CD4-positive, alpha-beta T cell treated with Interleukin-6 at 100 ng/mL for 8 hours (primary cell): ENCODE measurements at places on chromosomes 2 and 18.

DNA sequence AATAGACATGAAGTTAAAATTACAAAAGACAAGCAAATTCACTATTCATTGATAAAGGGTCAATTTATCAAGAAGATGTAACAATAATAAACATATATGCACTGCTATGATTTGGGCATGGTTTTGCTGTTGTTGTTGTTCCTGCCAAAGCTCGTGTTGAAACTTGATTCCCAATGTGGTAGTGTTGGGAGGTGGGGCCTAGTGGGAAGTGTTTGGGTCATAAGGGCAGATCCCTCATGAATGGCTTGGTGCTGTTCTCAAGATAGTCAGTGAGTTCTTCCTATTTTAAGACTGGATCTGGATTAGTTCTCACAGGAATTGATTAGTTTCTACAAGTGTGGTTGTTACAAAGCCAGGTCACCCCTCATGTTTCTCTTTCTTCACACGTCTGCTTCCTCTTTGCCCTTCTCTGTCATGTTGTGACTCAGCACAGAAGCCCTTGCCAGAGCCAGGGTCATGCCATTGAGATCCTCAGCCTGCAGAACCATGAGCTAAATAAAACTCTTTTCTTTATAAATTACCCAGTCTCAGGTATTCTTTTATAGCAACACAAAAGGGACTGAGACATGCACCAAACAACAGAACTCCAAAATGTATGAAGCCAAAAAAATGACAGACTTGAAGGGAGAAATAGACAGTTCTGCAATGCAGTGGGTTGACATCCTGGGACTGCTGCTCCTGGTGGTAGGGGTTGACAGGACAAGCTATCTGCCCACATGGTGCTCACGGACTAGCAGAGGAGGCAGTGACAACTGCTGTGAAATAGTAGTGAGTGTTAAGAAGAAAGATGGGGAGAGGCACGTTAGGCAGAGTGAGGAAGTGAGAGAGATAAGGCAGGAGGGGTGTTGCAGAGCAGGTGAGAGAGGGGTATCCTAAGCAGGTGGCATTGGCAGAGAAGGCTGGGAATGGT is 18.6 kb upstream of the SKA1 start:
- no peak for DNase-seq

DNA sequence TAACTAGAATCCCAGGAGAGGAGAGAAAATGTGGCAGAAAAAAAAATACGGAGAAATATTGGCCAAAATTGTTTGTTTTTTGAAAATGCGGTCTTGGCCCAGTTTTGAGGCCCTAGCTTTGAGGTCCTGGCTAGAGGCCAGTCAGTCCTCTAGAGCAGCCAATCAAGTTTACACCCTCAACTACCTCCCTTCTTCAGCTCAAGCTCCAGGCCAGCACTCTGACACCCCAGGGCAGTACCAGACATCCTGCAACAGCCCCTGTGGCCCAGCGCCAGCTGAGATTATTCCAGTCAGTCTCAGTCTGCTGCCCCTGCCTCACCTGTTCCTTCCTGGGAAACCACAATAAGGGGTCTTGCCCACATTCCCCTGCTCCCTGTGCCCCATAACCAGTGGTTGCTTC is 107.7 kb downstream of the UGGT1 start:
- DNase-seq: no peak

DNA sequence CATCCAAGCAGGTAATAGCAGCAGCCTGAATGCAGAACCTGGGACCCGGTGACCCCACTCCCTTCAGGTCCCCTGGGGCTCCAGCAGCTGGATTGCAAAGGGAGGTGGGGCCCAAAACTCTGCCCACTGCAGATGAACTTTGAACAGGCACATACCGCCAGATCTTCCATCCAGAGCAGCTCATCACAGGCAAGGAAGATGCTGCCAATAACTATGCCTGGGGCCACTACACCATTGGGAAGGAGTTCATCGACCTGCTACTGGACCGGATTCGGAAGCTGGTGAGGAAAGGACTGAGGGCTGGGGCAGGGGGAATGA is 9.2 kb upstream of the DNAJB2 start:
- DNase-seq: no peak

DNA sequence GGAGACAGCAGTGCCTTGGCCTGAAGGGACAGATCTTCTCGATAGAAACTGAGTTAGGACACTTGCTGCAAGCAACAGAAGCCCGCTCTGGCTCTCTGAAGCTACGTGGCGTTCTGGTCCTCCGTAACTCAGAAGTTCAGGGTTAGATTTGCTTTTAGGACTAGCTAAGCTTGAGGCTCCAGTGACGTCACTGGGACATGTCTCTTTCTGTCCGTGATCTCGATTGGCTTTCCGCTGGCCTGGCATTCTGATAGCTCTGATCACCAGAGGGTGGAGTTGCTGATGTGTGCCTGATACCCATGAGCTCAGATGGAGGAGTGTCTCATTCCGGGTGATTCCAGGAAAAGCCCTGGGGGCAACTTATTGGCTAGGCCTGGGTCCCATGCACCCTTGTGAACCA is 75.0 kb downstream of the GLI2 start:
- DNase-seq: no peak

DNA sequence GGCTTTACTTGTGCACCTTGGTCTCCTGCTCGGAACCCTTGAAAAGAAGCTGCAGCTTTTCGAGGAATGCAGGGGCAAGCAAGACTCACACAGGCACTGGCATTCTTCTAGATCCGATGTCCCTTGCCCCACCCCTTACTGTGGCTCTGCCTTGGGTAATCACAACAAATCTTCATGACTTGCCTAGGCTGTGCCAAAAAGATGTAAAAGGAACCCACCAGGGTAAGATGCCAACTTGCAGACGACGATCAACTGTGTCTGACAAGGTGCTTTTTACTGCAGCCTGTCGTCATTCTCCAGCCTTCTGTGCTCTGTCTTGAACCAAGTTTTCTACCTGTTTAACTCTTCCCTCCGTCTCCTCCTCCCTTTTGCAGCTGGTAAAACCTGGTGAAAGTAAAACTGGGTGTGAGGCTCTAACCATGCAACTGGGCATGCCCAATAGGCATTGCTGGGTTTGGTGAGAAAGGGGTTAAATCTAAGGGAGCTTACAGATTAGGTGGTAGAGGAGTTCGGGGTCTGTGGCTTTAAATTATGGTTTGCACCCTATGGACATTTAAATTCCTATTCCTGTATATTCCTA is 909 bp upstream of the NRXN1 start:
- no peak for DNase-seq

DNA sequence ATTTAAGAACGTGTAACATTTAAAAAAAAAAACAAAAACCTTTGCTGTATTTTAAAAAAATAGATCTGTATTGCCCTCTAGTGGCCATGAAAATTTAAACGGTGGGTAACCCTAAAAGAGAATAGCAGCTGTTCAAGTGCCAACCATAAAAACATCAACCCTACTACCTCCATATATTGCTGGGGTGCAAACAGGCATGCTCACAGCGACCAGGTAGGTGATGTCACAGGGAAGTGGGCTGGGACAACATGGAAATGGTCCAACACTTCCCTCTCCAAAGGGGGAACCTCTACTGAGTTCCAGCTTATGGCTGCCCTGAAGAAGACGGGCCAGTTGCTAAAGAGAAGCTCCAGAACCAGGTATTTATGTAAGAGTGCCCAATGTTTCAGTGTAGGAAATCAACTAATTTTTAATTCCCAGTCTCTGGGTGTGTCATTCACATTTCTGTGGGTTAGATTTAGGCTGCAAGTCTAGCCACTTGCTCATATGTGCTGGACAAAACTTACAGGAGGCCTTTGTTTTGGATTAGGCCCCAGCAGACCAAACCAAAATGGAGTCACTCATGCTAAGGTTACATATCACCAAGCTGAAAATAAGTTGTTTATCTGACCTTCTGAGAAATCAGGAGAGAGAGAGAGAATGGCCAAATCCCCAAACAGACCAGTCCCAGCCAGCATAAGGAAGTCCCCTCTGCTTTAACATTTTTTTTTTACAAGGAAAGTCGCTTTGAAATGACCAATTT is 54.5 kb downstream of the SKA1 start:
- no peak for DNase-seq

GRCh38 chr2:144310889-144311608 is 208.9 kb downstream of the ZEB2 start:
- no peak for DNase-seq

- DNase-seq: no peak
Measured at GRCh38 chr2:207173641-207174040, 7.9 kb upstream of the KLF7 start.

GRCh38 chr2:211900518-211900917 is 638.1 kb downstream of the ERBB4 start:
- no peak for DNase-seq

DNA sequence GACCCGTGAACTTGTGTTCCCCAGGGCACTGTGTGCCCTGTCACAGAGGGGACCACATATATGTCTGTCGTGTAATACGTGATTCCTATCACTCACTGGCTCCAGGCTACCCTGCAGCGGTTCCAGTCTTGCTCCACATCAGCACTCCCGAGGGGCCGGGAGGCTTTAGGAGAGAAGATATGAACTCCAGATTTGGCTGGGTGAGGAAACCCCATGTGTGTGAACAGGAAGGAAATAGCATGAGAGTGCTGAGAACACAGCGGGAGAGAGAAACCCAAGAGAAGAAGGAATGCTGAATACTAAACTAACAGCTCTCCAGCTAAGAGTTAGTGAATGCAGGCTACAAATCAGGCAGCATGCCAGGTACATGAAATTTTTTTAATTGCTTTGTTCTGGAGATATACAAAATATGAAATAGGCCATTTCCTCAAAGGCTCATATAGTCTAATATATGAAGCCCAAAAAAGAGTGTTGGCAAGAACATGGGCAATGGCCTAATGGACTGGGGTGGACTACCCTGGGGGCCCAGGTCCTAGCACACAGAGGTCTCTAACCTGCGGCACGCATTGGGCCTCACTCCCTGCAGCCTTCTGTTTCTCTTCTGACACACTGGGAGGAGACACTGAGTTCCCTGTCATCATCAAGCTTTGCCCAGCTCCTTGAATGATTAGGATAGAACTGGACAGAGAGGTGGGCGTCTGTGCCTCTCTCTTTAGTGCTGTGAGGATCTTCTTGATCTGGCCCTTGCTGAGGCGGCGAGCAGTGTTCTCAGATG is 372.8 kb upstream of the RAB6C start:
- no peak for DNase-seq

DNA sequence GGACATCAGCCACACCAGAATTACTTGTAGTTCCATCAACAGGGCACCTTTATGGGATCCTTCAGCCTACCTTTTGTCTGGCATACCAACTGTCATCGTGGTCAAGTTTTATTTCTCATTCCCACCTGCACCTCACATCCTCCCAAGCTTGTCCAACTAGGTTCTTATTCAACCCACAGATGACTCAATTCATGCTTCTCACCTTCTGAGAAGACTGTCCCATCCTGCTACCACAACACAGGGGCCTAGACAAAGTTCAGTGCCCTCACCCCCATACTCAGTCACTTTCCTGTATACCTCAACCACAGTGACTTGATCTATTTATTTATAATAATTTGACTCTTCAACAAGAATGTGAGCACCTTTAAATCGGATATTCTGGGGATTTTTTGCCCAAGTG is 114.4 kb upstream of the ACVR1C start:
- no peak for DNase-seq

DNA sequence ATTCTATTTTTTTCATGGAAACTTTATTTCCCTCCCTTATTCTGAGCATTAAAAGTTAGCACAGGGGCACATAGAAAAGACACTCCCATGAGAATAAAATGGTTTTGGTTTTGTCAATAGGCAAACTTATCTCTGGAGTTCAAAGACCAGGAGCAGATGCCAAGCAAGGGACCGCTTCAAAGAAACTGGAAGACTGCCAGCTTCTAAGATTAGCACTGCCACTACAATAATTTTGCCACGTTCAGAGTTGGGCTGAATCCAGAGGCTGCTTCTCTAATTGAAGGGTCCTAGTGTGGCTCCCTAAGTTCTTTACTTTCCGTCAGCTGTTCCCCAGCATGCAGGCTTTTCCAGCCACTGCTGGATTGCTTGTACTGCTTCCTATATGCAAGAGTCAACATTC is 681.0 kb upstream of the GCFC2 start:
- no peak for DNase-seq
